Activated CD8-positive, alpha-beta memory T cell treated with anti-CD3 and anti-CD28 coated beads for 1 hour (primary cell): ENCODE measurements at places on chromosomes 4 and X.

DNA sequence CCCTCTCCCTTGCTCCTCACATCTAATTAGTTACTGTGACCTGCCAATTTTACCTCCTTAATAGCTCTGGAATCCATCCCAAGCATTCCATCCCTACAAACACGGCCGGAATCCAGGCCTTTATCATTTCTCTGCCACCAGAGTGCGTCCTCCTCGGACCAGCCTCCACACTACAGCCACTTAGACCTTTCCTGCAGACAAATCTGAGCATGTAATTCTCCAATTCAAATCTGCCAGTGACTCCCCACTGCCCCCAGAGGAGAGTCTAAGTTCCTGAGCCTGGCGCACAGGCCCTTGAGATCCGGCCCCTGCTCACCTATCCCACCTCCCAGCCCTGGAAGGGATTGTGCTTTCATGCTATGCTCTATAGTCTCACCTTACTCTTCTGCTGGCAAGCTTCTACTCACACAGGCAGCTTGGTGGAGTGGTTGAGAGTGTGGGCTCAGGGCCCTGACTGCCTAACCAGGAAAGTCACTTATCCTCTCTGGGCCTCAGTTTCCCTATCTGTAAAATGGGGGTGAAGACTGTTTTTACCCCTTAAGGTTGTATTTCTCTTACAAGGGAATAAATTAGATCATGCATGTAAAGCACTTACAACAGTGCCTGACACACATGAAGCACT is 31.2 kb downstream of the PJA1 start:
- DNase-seq = no peak

GRCh38 chr4:122661176-122662160 is 40.6 kb upstream of the IL21 start:
- no peak for DNase-seq

DNA sequence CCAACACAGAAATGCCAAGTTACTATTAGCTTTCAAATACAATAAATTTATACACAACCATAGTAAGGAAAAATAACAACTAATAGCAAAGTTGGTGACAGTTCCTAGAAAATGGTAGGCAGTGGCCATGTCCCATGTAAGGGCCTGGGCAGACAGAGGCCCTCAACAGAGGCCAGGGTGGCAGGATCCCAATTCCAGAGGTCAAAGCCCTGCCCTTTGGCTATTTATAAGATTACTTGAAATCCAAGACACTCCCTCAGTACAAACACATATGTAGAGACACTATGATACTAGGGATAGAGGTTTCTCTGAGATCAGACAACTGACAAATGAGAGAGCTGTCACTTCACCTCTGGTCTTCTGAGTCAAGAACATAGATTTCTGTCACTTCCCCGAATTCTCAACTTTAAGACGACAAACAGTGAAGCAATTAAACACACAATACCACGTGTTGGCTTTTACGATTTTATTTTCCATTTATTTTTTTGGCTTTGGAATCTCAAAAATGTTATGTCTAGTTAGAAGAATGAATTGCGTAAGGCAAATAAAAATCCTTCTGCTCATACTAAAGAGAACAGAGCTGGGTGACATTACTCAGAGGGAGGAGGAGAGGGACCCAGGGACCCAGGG is 16.3 kb upstream of the MAOB start:
- no peak for DNase-seq

DNA sequence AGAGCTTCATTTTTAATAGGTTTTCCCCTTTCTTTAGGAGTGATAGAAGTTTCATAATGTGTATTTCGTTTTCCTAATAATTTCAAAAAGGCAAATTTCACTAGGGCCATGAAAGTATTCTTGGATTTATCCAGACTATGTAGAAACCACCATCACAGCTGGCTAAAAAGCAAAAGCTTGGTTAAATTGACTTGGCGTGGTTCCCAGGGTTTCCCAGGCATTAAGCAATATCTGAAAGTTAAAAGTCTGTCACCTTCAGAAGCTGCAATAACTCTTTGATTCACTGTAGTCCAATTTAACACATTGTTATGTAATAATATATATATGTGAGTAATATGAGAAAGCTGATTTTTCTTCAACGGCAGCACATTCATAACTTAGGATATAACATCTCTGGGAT is 38.3 kb downstream of the NDNF start:
- no peak for DNase-seq

DNA sequence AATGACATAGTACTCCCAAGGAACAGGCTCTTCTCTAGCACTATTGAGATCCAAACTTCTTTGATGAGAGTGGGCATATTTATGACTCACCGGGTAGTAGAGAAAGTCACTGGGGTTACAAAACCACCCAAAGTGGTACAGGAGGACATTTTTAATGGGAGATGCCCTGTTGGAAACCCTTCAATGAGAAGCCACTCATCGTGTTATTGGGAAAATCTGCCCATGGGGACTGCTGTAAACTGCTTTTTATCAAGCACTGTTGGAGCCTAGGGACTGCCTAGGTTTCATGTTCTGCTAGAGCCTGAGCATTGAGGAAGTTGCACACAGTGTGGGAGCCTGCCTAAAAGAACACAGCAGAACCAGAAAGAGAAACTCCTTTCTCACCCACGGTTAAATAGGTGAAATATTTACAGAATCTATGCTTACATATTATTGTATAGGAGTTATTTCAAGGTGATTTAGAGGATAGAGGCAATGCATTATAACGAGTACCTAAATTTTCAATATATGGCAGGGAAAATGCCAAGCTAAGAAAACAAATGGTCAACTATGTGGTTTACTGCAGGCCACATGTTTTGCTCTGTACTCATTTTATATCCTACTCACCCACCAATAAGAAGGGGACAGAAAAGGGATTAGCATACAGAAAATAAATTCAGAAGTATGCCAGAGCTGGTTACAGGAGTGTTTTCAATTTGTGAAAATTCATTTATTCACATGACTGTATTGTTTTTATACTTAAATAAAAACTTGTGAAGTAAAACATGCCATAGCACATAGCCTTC is 559.1 kb downstream of the FSTL5 start:
- DNase-seq = no peak

DNA sequence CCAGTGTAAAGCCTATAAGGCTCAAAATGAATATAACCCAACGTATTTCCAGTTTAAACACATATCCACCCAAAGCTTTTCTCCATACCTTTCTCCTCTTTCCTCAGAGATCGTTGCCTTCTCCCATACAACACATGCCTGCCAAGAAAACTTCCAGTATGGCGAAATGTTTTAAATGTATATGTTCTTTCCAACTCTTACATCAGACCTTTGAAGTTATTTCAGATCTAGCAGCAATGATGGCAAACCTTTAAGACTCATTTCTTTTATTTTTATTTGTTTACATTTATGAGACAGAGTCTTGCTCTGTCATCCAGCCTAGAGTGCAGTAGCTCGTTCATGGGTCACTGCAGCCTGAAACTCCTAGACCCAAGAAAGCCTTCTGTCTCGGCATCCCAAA is 265.4 kb downstream of the BMPR1B start:
- DNase-seq = no peak

DNA sequence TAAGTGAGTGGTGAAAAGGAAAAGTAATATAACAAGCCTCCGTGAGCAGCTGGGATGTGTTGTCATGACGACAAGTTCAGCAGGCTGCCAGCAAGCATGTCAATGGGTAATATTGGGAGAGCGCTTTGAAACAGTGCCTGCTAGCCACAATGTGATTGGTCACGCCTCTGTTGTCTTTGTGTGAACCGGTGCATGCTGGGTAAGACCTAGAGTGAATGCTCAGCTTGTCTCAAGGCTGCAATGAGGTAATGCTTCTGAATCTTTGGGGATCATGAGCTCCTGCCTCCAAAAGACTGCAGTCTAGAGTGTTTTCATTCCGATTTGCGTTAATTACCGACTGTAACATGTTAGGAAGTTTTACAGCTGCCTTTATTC is 54.9 kb downstream of the STOX2 start:
- DNase-seq = no peak

- no peak for DNase-seq
Observed at GRCh38 chr4:67459164-67459563, 86.1 kb downstream of the CENPC start.

- no peak for DNase-seq
Observed at GRCh38 chrX:41442824-41443550, 4.2 kb upstream of the NYX start.
